Endothelial cell (in vitro differentiated cells): ENCODE measurements at places on chromosomes 2 and 18.
A peak's percentile ranks its signal among the peaks of the same experiment; 100 is the strongest.

DNA sequence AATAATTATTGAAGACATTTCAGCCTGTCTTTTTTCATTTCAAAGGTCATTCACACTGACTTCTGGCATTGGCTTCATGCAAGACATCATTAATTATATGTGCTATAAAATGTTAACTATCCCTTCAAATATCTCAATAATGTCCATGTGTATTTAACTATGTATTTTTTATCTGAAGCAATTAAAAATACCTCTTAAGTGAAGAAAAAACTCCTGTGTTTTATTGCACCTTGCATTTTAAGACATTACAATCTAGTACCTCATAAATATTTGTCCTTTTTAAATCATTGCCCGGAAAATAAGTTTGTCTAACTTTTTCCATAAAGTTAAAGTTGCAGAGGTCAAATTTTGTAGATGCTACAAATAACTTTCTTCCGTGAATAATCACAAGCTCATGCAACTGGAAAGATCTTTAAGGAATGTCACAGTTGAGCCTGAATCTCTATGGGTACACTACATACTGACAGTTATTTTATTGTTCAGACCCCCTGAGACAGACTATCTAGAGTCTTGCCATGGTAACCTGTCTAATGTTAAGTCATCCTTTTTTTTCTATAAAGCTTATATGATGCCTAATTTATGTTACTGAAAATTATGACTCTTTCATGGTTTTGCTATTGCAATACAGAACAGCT is 38.4 kb upstream of the COBLL1 start:
- no peak overlapping the region for H3K27ac ChIP-seq
- no peaks in the 10 kb centered on the region for H3K36me3 ChIP-seq
- H3K4me1 ChIP-seq, result no peaks in the 10 kb centered on the region

- no peak overlapping the region for H3K27ac ChIP-seq
- H3K36me3 ChIP-seq, result peaks cover 6% of the 10 kb centered on the region
- H3K27me3 ChIP-seq, result no peaks in the 10 kb centered on the region
- DNase-seq, result no peak
- H3K4me1 ChIP-seq, result peaks cover 25% of the 10 kb centered on the region
- H3K4me3 ChIP-seq, result no peak overlapping the region
Observed at GRCh38 chr2:122105171-122105876, 349.9 kb downstream of the TSN start.

DNA sequence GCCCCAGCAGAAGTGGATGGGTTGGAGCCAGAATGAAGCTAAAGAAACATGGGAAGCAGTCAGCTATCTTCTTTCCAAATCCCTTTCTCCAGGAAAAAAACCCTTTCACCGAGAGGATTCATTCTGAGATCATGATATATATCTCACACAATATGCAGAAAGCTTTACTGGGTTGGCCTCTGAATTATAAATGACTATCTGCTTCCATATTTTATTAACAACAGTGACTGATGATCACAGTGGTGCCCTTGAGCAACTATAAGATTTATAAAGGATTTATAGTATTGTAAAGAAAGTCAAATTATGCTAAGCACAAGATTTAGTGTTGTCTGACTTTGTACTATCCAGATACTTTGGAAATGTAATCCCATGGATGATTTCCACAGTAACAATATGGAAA is 180.3 kb downstream of the KCNE4 start:
- H3K36me3 ChIP-seq, result no peaks in the 10 kb centered on the region
- H3K27me3 ChIP-seq, result no peaks in the 10 kb centered on the region
- no peak overlapping the region for H3K27ac ChIP-seq
- peaks cover 13% of the 10 kb centered on the region for H3K4me1 ChIP-seq
- DNase-seq, result no peak

GRCh38 chr2:108870069-108870644 is 83.6 kb downstream of the CCDC138 start:
- no peak for DNase-seq
- no peak overlapping the region for H3K4me3 ChIP-seq
- H3K4me1 ChIP-seq, result no peaks in the 10 kb centered on the region
- no peak overlapping the region for H3K27ac ChIP-seq
- H3K27me3 ChIP-seq, result no peaks in the 10 kb centered on the region

GRCh38 chr2:10283106-10284062 is 19.3 kb upstream of the HPCAL1 start:
- no peaks in the 10 kb centered on the region for H3K36me3 ChIP-seq
- H3K27ac ChIP-seq, result no peak overlapping the region
- peaks cover 5% of the 10 kb centered on the region for H3K27me3 ChIP-seq
- no peaks in the 10 kb centered on the region for H3K4me1 ChIP-seq
- no peak for DNase-seq

DNA sequence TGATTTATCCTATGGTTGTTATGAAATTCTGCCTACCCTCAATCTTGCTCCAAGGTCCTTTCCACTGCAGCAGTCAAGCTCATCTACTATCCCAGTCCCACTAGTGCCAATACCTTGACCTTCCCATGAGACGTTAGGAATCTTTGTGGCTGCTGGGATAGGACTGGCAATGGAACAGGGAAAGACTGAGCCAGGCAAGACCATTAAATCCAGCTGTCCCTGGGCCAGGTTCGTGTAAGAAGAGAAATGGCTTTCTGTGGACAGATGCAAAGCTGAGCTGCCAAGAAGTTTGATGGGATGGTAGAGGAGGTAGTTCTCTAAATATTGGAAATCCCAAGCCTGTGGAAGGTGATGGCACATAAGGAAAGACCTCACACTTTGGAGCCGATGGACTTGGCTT is 50.1 kb upstream of the TMEM17 start:
- H3K27me3 ChIP-seq, result no peaks in the 10 kb centered on the region
- H3K4me3 ChIP-seq, result no peak overlapping the region
- no peaks in the 10 kb centered on the region for H3K36me3 ChIP-seq
- H3K4me1 ChIP-seq, result no peaks in the 10 kb centered on the region
- DNase-seq, result no peak
- H3K27ac ChIP-seq, result no peak overlapping the region

DNA sequence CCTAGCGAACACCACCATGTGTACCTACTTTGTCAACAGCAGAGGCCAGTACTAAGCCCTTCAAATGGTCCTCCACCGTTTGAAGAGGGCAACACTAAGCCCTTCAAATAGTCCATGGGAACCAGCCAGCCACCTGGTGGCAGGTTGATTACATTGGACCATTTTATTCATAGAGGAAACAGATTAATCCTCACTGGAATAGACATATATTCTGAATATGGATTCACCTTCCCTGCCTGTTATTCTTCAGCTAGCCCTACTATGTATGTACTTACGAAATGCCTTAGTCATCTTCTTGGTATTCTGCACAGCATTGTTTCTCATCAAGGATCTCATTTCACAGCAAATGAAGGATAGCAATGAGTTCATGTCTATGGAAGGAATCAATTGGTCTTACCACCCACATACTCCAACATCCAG is 10.0 kb upstream of the ZNF396 start:
- no peak overlapping the region for H3K4me3 ChIP-seq
- no peak for DNase-seq
- no peaks in the 10 kb centered on the region for H3K4me1 ChIP-seq
- peaks cover 3% of the 10 kb centered on the region for H3K36me3 ChIP-seq
- H3K27me3 ChIP-seq, result no peaks in the 10 kb centered on the region

GRCh38 chr2:238554468-238555315 is 128.0 kb downstream of the ASB1 start:
- peaks cover 5% of the 10 kb centered on the region for H3K27me3 ChIP-seq
- H3K36me3 ChIP-seq, result no peaks in the 10 kb centered on the region
- H3K4me1 ChIP-seq, result no peaks in the 10 kb centered on the region
- H3K4me3 ChIP-seq, result no peak overlapping the region
- no peak for DNase-seq

DNA sequence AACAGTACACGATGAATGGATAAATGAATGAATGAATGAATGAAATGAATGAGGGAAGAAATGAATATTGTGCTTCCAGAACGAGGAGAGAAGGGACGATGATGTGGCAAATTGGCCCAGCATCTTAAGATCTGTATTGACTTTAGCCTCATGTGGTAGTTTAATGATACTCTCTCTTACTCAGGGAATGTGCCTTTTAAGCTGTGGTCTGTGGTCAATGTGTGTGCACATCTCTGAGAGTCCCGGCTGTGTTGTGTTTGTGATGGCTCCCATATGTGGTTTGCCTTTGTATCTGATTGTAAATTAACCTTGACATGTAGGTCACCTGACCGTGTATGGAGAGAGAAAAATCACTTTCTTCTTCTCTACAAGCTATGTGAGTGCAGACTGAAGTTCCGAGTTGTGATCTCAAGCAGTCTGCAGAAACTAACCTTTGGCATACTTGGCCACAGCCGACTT is 91.2 kb downstream of the NEDD4L start:
- H3K27me3 ChIP-seq, result no peaks in the 10 kb centered on the region
- no peak for DNase-seq
- H3K4me1 ChIP-seq, result peaks cover 11% of the 10 kb centered on the region
- no peaks in the 10 kb centered on the region for H3K36me3 ChIP-seq
- H3K4me3 ChIP-seq, result no peak overlapping the region

GRCh38 chr2:224253464-224253863 is 148.4 kb downstream of the FAM124B start:
- no peaks in the 10 kb centered on the region for H3K4me1 ChIP-seq
- no peaks in the 10 kb centered on the region for H3K36me3 ChIP-seq
- H3K27me3 ChIP-seq, result no peaks in the 10 kb centered on the region

GRCh38 chr2:230781130-230781797 is 68.6 kb downstream of the CAB39 start:
- H3K36me3 ChIP-seq, result peaks cover 32% of the 10 kb centered on the region
- no peak overlapping the region for H3K27ac ChIP-seq
- peaks cover 2% of the 10 kb centered on the region for H3K27me3 ChIP-seq
- no peak for DNase-seq
- peak overlapping the region; percentile 6 for H3K4me3 ChIP-seq

- DNase-seq, result no peak
- no peak overlapping the region for H3K4me3 ChIP-seq
- H3K27me3 ChIP-seq, result peaks cover 12% of the 10 kb centered on the region
- peaks cover 13% of the 10 kb centered on the region for H3K36me3 ChIP-seq
Observed at GRCh38 chr2:134724341-134724740, 5.5 kb upstream of the TMEM163 start.

GRCh38 chr2:207341804-207342203 is 176.1 kb upstream of the KLF7 start:
- no peak overlapping the region for H3K4me3 ChIP-seq
- DNase-seq, result peak; percentile 14
- H3K4me1 ChIP-seq, result peaks cover 14% of the 10 kb centered on the region
- no peaks in the 10 kb centered on the region for H3K27me3 ChIP-seq
- H3K36me3 ChIP-seq, result no peaks in the 10 kb centered on the region
- no peak overlapping the region for H3K27ac ChIP-seq

- no peak overlapping the region for H3K4me3 ChIP-seq
- H3K27ac ChIP-seq, result no peak overlapping the region
- peaks cover 3% of the 10 kb centered on the region for H3K27me3 ChIP-seq
- peaks cover 56% of the 10 kb centered on the region for H3K4me1 ChIP-seq
Observed at GRCh38 chr18:25279133-25279532, 72.8 kb downstream of the ZNF521 start.

- peaks cover 12% of the 10 kb centered on the region for H3K27me3 ChIP-seq
- peaks cover 5% of the 10 kb centered on the region for H3K4me1 ChIP-seq
- peak overlapping the region; percentile 60 for H3K4me3 ChIP-seq
- DNase-seq, result no peak
Observed at GRCh38 chr18:79585395-79586370, 93.9 kb upstream of the CTDP1 start.
